Liver (tissue), 10 donors: ENCODE measurements at places on chromosomes 7 and 10.
A peak's percentile ranks its signal among the peaks of the same experiment; 100 is the strongest.

- no peak for DNase-seq
These were observed 123.0 kb upstream of the JCAD start for GRCh38 chr10:30182191-30183054.

DNA sequence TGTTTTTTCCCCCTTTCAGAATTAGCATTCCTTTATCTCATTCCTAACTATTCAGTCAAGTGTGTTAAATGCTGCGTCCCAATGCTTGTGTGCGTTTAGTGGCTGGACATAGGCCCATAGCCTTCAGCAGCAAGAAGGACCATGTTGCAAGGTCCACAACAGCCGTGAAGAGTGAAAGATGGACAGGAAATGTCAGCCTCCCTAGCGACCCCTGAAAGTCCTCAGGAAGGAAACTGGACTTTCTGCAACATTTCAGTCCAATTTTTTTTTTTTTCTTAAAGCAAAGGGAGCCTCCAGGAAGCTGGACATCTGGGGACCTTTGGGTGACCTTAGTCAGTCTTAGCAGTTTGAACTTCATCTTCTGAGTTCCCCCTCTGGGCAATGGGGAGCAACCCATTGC is 550.7 kb upstream of the MGMT start:
- no peak for DNase-seq

GRCh38 chr10:32446536-32447406 is 831 bp downstream of the CCDC7 start:
- DNase-seq: peak; percentile 37

- no peak for DNase-seq
These were observed 239.8 kb downstream of the FZD1 start for GRCh38 chr7:91503934-91504555.
